CD4-positive, alpha-beta T cell treated with Interleukin-15 for 1 hour (primary cell): ENCODE measurements at places on chromosomes 2 and 18.
A peak's percentile ranks its signal among the peaks of the same experiment; 100 is the strongest.

- no peak for DNase-seq
These were observed 25.4 kb downstream of the GREB1L start for GRCh38 chr18:21267400-21267799.

DNA sequence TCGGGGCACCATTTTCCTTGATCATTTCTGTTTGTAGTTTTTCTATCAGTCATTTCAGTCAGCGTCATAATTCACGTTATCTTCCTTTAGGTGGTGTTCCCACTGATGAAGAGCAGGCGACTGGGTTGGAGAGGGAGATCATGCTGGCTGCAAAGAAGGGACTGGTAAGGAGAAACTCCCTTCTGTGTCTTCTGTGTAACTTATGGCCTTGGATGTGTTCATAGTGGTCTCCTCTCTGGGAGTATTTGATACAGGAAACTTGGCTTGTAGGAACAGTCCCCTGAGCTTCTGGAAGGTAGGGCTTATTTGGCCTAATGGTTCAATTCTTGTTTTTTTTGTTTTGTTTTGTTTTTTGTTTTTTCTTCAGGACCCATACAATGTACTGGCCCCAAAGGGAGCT is 1.1 kb downstream of the COX5B start:
- DNase-seq: no peak

DNA sequence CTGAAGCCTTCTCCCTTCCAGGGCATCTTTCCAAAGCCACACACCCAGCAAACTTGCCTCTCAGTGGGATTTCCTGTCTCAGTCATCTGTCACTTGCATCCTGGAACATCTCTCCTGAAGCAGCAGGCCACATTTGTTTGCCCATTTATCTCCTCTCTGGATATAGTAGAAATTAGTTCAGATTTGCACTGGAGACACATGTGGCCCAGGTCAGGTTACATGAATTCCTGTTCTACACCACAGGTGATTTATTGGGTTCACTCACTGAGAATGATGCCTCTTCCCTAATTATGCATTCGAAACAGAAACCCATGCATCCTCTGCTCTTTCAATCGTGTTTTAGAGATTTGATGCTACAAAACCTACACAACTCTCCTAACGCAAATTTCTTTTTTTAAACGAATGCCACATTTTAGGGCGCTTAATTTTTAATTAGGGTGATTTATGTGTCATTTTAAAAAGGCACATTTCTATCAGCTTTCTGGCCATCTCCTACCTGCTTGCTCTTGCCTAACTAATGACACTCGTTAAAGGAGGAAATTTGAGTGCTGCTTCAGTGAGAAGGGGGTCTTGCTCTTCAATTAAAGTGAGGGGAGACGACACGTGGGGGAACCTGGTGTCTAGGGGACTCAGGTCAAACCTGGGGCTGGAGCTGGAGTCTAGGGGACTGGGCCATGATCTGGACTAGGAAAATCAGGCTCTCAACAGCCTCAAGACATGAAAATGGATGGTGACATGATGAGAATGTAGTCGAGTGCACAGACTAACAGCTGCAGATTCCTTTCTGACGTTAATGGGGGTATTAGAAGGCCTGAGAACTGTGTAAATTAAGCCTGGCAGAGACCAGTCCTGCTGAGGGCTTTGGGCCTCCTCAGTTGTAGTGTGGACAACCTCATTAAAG is 221.4 kb downstream of the CLIP4 start:
- DNase-seq: no peak

GRCh38 chr2:124530203-124530602 is 505.1 kb downstream of the CNTNAP5 start:
- no peak for DNase-seq

GRCh38 chr2:234699456-234699855 is 202.6 kb upstream of the ARL4C start:
- DNase-seq: no peak

DNA sequence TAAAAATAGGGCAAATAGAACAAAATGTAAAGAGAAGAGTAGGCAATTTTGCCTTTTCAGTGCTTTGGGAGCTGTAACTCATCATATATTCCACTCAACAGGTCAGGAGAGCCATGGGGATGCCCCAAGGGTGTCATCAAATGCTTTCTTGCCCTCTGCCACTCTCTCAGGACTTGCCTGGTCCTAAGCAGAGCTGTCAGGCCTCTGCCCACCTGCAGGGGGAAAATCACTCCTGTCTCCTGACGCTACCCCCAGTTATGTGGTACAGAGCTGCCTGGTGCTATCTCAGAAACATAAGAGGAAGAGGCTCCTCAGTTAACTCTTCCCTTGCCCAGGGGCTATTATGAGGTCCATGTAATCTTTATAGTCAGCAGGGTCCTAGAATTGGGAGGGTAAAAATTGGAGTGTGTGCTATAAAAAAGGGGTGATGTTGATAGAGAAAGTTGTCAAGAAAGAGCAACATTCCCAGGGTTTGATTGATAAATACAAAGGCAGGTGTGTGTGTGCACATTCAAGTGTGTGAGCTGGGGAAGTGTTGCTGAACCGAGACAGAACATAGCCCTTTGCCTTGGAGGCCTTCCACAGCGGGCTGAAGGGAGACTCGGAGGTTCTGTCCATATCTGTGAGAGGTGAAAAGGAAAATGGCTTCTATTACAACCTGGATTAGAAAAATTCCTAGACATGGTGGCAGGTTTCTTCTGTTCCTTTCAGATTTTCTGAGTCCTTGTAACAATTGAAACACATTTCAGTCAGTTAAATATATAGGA is 25.4 kb downstream of the PTPRM start:
- no peak for DNase-seq

DNA sequence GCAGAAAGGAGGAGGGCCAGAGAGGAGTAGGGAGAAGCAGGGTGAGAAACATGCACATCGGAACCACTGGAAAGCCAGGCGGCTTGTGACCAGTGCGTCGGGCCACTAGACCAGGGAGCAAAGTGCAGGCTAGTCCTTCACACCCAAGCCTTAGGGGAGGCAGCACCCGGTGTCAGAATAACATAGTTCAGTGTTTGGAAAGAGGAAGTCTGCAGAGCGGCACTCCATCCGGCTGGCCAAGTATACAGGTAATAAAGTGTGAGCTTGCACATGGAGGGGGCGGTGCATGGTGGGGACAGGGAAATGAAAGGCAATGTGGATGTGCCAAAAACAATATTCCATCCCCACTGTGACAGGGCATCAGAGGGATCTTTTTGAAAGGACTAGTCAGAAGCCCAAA is 69.7 kb downstream of the ZNF521 start:
- no peak for DNase-seq

DNA sequence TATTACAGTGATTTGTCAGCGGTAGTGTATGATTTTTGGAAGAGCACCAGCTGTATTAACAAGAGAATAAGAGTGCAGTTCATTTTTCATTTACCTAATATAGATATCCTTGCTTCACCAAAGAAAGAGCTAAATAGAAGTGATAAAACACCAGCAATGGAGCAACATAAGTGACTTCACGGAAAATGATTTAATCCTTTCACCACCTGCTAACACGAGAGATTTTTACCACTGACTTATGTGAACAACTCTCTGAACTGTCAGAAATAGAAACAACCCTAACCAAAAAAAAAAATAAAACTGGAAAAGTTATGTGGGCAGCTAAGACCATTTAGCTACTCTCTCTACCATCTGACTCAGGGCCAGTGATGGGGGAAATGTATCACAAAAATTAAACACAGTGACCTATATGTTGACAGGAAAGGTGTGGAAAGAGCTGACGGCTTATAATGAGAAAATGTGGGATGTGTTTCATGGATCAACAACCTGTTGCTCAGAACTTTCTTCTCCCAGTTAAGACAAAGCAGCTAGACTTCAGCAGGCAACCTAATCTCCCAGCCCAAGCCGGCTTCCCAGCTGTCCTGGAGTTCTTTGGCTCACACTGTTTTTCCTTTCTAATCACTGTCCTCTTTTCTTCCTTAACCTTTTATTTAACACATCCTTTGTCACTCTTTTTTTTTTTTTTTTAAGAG is 272.7 kb downstream of the SS18 start:
- DNase-seq: no peak

GRCh38 chr18:44536046-44536445 is 144.6 kb upstream of the SETBP1 start:
- no peak for DNase-seq

GRCh38 chr2:23926290-23926749 is 603 bp downstream of the ATAD2B start:
- no peak for DNase-seq

DNA sequence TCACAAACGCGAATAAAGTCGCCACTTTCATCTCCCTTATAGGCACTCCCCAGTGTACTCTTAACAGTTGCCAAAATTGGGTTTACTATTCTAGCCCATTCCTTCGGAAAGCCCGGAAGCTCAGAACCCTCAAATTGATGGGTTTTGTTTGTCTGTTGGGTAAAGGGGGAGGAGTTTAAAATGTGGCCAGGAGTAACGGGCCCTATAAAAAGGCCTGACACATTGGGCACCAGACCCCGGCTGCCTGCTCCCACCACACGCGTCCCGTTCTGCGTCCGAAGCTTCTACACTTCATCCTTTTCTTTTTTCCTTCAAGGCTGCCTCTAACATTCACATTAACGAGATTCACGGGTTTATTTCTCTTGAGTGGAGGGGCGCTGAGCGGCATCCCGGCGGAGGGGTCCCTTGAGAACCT is 837 bp downstream of the NHEJ1 start:
- DNase-seq: no peak

GRCh38 chr2:64944484-64944883 is 44.7 kb upstream of the SLC1A4 start:
- DNase-seq: no peak

GRCh38 chr2:31535768-31536167 is 45.0 kb downstream of the SRD5A2 start:
- DNase-seq: no peak

DNA sequence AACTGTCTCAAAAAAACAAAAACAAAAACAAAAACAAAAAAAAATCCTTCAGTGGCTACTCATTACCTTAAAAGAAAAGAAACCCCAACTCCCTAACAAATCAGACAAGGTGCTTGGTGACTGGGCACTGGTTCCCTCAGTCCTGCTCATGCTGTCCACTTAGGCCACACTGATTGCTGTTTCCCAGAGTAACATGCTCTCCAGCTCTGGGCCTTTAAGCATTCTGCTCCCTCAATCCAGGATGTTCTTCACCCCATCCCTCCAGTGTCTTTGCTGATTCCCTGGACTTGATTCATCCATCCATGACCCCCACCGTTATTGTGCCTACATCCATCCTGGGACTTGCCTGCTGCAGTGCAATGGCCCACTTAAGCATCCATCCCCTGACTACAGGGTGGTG is 16.4 kb upstream of the XPO1 start:
- DNase-seq: no peak

DNA sequence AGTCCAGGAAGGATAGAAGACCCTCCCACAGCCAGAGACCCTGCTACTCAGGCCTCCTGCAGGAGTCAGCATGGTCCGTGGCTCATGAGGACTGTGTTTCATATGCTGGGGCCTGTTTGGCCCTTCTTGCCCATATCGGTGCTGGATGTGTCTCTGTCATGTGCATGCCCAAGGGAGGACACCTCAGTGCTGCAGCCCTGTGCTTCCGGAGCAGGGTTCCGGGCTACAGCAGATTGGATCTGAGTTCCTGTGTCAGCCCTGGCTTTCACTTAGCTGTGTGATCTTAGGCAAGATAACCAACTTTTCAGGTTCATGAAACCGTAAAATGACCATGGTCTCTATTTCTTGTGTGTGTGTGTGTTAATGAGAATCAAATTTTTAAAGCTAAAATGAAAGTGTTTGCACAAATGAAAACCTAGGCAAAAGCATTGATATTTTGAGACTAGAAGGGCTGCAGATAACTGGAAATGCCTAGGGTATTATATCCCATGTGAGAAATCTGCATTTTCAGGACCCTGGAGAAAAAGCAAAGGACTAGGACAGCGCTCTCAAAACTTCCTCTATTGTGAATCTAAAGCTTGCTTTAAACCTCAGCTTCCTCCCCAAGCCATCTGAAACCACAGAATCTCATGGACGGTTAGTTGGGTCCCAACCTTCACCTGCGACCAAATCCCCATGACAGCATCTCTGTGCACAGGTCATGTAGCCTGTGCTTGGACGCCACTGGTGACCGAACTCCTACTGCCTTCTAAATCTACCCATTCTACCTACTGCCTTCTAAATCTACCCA is 58.8 kb upstream of the CAPN13 start:
- no peak for DNase-seq

GRCh38 chr2:241272303-241273209 is 42.9 kb downstream of the HDLBP start:
- peak; percentile 45 for DNase-seq

DNA sequence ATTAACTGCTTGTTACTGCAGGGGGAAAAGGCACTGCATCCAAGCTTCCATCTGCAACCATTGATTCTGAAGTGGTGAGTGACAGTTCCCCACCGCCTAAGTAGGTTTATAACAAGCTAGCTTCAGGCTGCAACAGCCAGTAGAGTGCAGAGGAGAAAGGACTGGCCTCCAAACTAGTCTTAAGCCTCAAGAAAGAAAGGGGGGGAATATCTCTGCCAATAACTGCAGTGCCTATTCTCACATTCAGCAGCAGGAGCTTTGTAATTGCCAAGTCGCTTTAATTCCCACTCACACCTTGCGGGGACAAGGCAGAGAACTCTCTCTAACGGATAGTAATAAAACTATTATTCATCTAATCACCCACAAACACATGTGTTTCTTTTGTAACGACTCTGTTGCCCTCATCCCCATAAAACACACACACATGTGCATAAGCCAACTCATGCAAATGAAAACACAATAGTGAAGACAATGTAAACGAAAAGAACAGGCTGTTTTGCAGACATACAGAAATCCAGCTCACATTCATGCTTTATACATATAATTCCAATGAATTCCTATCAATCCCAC is 1963.3 kb upstream of the PIK3C3 start:
- DNase-seq: no peak

DNA sequence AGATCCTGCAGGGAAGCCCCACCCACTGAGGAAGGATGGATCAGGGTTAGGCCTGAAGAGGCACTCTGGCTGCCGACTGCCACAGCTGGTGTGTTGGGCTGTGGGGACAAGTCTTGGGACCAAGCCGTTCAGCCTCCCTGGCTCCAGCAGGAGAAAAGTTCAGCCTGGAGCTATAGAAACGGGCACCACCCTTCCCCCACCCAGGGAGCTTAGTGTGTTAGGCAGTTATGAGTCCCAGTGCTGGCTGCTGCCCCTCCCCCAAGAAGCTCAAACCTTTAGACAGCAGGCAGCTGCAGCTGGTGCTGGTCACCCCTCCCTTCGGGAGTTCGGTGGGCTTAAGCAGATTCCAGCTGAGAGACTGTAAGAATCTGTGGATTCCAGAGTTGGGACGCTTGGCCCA is 447.1 kb upstream of the HS6ST1 start:
- DNase-seq: no peak

DNA sequence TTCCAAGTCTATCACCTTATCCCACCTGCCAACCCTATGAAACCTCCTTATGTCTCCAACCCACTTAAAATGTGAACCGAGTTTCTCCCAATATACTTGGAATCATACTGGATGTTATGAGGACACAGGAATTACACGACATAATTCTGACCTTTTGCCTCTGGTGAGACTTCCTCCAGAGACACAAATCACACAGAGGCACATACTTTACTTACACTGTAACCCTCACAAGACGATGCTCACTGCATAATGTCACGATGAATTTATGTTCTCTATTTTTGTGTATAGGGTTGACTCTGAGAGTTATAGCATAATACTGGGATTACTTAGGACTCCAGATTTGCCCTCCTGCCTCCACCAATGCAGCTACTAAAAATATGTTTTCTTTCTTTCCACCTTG is 28.0 kb upstream of the SETBP1 start:
- DNase-seq: no peak

- no peak for DNase-seq
These were observed 297.8 kb upstream of the GYPC start for GRCh38 chr2:126358122-126358521.

- peak; percentile 48 for DNase-seq
These were observed 680 bp downstream of the CTDSP1 start for GRCh38 chr2:218400167-218400929.

- no peak for DNase-seq
These were observed 16.7 kb upstream of the ZSCAN30 start for GRCh38 chr18:35306588-35307250.
